ENCODE measurements at places on chromosomes 1 and 21.

DNA sequence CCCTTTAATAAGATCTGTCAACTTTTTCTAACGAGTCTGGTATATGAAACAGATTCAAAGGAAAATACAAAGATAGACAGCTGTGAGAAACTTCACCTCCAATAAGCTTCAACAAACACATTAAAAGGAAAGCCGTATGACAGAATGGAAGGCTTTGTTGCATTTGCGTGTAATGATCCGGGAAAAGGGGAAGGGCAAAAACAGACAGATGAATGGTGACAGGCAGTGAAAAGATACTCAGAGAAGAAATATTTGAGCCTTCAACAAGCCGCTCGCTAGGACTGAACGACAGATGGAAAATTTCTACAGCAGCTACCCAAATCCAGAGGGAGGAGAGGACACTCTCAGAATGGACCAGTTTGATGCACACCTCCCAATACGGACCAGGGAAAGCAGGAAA, 14.9 kb downstream of the COPA start:
- no peak for DNase-seq

DNA sequence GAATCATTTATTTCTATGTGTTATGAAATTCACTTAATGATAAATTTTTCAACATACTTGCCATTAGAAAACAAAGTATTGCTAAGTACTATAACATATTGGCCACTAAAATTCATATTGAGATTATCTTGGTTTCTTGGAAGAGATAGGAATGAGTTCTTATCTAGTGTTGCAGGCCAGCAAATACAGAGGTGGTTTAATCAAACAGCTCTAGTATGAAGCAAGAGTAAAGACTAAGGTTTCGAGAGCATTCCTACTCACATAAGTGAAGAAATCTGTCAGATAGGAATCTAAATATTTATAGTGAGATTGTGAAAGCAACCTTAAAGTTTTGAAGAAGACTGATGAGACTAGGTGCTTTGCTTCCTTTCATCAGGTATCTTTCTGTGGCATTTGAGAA, 37.9 kb upstream of the FOXE3 start:
- no peak for DNase-seq

- DNase-seq, result no peak
Measured at GRCh38 chr1:80047791-80048190, 1041.3 kb upstream of the ADGRL4 start.

GRCh38 chr1:44947774-44948311, 38.6 kb downstream of the EIF2B3 start:
- DNase-seq, result no peak

DNA sequence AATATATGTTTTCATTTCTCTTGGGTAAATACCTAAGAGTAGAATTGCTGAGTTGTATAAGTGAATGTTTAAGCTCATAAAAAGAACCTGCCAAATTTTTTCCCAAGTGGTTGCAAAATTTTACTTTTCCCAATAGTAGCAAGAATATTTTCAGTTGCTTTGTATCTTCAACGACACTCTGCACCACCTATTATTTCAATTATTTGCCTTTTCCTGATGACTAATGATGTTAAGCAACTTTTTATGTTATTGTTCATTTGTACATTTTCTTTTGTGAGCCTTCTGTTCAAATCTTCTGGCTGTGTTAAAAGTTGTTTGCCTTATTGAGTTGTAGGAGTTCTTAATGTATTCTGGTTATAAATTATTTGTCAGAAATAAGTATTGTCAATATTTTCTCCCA, 299.1 kb upstream of the NRIP1 start:
- no peak for DNase-seq

DNA sequence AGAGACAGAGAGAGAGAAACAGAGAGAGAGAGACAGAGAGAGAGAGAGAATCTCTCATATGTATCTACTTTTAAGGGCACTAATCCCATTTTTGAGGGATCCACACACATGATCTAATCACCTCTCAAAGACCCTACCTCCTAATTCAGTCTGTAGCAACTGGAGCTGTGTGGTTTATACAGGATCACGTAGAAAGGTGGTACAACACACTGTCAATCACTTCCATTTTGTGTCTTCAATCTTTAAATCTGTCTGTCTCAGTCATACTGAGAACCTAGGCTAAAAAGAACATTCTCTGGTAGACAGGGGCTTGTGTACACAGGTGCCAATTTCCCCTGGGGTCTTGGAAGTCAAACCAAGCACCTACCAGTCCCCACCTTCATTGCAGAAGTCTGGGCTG, 229.9 kb downstream of the TGFB2 start:
- no peak for DNase-seq
